ENCODE measurements at places on chromosomes 16 and 17. TPM values are rescaled to one million over a fixed set of nuclear protein-coding genes. Genes with fewer than 3 reads are reported as not detected.
A peak's percentile ranks its signal among the peaks of the same experiment; 100 is the strongest.

DNA sequence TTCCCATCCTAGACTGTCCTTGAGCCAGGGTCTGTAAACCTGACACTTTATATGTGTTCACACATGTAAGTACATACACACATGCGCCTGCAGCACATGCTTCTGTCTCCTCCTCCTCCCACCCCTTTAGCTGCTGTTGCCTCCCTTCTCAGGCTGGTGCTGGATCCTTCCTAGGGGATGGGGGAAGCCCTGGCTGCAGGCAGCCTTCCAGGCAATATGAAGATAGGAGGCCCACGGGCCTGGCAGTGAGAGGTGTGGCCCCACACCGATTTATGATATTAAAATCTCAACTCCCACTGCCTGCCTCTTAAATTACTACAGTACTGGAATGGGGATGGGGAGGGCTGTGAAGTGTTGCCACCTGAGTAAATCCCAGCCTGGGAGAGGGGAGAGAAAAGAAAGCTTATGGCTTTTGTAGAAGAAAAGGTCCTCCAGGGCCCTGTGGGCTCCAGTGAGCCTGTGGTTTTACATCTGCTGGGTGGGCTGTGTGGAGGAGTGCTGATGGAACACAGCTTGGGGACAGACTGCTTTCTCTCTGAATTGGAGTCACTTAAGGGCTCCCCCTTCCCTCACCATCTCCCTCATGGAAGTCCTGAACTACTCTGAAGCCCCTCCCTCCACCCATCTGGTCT is 990 bp upstream of the WNK4 start:
- H3K36me3 ChIP-seq = peaks cover 47% of the 10 kb centered on the region
- H3K27ac ChIP-seq = no peak overlapping the region
- H3K27me3 ChIP-seq = peaks cover 36% of the 10 kb centered on the region
- H3K4me1 ChIP-seq = peaks cover 17% of the 10 kb centered on the region
- H3K4me3 ChIP-seq = no peak overlapping the region
- DNase-seq = no peak

GRCh38 chr17:27805520-27806146 is 5.3 kb upstream of the NOS2 start:
- DNase-seq = peak; percentile 93
- H3K36me3 ChIP-seq = no peaks in the 10 kb centered on the region
- H3K27me3 ChIP-seq = no peaks in the 10 kb centered on the region
- H3K4me3 ChIP-seq = no peak overlapping the region
- no peak overlapping the region for H3K27ac ChIP-seq
- H3K4me1 ChIP-seq = no peaks in the 10 kb centered on the region

- H3K27me3 ChIP-seq = no peaks in the 10 kb centered on the region
- H3K36me3 ChIP-seq = no peaks in the 10 kb centered on the region
- no peak overlapping the region for H3K4me3 ChIP-seq
Measured at GRCh38 chr17:77364941-77365583, 224.3 kb downstream of the SEC14L1 start.

- H3K27ac ChIP-seq = no peak overlapping the region
- H3K4me3 ChIP-seq = no peak overlapping the region
- no peaks in the 10 kb centered on the region for H3K4me1 ChIP-seq
- H3K27me3 ChIP-seq = no peaks in the 10 kb centered on the region
- DNase-seq = no peak
Measured at GRCh38 chr17:70307430-70308225, 138.3 kb downstream of the KCNJ2 start.

DNA sequence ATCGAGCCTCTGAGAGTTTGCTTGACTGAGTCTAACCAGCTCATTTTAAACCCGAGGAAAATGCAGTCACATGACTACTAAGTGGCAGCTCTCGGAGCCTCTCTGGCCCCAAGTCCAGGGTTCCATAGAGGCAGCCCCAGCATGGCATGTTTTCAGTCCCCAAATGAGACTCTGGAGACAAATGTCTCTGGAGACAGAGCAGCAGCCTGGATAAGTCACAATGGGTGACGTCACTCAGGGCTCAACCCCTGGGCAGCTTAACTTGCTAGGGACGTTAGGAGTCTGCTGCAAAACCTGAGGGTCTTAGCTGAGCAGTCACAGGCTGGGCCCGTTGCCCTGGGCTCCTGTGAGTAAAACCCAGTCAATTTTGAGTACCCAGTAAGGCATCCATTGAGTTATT is 6.9 kb upstream of the STH start:
- no peak for DNase-seq
- no peaks in the 10 kb centered on the region for H3K27me3 ChIP-seq
- H3K36me3 ChIP-seq = no peaks in the 10 kb centered on the region
- no peak overlapping the region for H3K4me3 ChIP-seq
- H3K27ac ChIP-seq = no peak overlapping the region
- no peaks in the 10 kb centered on the region for H3K4me1 ChIP-seq

GRCh38 chr17:81693509-81694210 is 9.5 kb upstream of the MRPL12 start:
- no peak overlapping the region for H3K4me3 ChIP-seq
- H3K27ac ChIP-seq = no peak overlapping the region
- no peaks in the 10 kb centered on the region for H3K36me3 ChIP-seq
- DNase-seq = no peak
- no peaks in the 10 kb centered on the region for H3K27me3 ChIP-seq

DNA sequence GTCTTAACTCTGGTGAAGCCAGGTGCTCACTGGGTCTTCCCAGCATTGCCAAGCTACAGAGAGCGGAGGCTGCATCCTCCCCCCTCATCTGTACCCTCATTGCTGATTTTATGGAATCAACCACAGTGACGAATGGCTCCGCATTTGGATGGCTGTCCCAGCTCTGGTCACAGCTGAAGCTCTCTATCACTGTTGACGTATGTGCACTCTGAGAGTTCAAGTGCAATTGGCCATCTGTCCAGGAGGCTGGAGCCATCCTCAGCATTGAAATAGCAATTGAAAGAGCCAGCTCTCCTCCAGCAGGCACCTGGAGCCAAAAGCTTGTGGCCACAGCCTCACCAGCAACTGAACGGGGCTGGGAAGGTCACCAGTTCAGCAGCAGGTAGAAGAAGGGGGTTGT is 494.1 kb downstream of the TMEM114 start:
- no peak for DNase-seq
- H3K27ac ChIP-seq = no peak overlapping the region
- H3K4me1 ChIP-seq = no peaks in the 10 kb centered on the region
- no peaks in the 10 kb centered on the region for H3K36me3 ChIP-seq

GRCh38 chr16:31286421-31287032 is 26.8 kb downstream of the ITGAM start:
- H3K27ac ChIP-seq = no peak overlapping the region
- no peak overlapping the region for H3K4me3 ChIP-seq
- DNase-seq = no peak
- no peaks in the 10 kb centered on the region for H3K27me3 ChIP-seq
- no peaks in the 10 kb centered on the region for H3K36me3 ChIP-seq

DNA sequence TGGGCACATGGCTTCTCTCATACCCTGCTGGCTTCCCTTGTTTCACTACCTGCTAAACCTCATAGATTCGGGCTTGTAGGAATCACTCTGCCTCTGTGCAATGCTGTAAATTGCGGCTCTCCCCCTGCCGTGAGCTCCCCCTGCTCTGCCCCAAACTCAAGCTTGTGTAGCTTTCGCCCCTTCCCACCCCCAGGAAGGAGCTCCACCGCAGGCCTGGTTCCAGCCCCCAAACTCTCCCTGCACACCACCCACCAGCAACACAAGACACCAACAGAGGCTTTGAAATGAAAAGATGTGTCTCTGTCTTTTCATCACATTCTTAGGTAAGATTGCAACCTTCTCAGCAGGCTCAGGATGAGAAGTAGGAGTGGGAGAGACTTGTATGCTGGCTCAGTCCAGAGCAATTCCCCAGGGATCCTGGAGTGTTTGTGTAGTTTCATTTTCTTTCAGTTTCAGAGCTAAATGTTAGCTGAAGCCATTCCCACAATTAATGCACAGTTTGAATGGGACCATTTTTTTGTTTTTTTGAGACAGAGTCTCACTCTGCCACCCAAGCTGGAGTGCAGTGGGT is 14.2 kb downstream of the CX3CL1 start:
- no peak overlapping the region for H3K4me3 ChIP-seq
- no peaks in the 10 kb centered on the region for H3K36me3 ChIP-seq
- DNase-seq = no peak
- H3K4me1 ChIP-seq = peaks cover 3% of the 10 kb centered on the region

DNA sequence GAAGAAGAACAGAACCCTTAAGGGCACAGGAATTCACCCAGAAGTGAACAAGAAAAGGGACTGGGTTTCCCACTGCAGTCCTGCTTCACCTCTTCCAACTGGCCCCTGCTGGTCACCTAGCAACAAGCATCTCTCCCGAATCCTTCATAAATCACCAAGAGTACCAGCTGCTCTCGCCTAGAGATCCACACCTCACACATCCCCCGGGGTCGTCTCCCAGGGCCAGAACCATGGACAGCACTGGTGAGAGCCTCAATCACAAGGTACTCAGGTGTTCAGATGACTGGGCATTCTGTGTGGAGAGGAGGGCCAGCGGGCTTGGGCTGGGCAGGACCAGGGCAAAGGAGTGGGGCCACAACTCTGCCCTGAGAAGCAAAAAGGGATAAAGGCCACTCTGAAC is 65.9 kb downstream of the CCT6B start:
- no peak overlapping the region for H3K27ac ChIP-seq
- DNase-seq = no peak
- no peak overlapping the region for H3K4me3 ChIP-seq
- no peaks in the 10 kb centered on the region for H3K27me3 ChIP-seq

DNA sequence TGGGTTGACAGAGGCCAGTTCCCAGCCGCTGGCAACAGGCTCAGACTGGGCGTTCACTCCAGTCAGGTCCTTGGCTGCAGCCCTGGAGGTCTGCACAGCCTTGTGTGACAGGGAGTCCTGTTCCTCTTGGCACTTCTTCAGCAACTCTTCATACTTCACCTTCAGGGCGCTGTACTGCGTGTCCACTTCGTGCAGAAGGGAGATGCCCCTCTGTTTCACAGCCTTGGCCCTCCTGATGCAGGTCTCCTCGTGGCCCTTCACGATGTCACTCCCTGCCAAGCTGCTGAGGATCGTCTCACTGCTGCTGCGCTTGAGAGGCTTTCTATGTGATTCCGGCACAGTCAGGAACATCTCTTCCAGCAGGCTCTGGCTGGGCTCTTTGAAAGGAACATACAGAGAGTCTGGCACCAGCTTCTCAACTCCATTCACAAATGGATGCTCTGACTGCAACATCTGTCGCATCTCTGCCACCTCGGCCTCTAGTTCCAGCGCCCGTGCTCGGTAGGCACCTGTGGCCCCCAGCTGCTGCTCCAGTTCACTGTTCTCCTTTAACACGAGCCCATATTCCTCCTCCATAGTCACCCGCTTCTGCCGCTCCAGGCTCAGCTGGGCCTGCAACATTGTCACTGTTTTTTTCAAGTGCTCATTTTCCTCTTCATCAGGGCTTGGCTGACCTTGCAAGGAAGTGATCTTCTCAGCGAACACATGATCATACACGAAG is 27.2 kb downstream of the CDR2 start:
- no peaks in the 10 kb centered on the region for H3K4me1 ChIP-seq
- no peak for DNase-seq
- peaks cover 37% of the 10 kb centered on the region for H3K36me3 ChIP-seq
- H3K27ac ChIP-seq = no peak overlapping the region
- H3K27me3 ChIP-seq = no peaks in the 10 kb centered on the region
- H3K4me3 ChIP-seq = no peak overlapping the region

- H3K36me3 ChIP-seq = peaks cover 65% of the 10 kb centered on the region
- DNase-seq = no peak
- H3K4me1 ChIP-seq = peaks cover 9% of the 10 kb centered on the region
- H3K4me3 ChIP-seq = no peak overlapping the region
Measured at GRCh38 chr16:30982548-30983288, 2.3 kb upstream of the HSD3B7 start.

- H3K4me3 ChIP-seq = no peak overlapping the region
- H3K36me3 ChIP-seq = no peaks in the 10 kb centered on the region
- no peak overlapping the region for H3K27ac ChIP-seq
- H3K4me1 ChIP-seq = no peaks in the 10 kb centered on the region
Measured at GRCh38 chr16:86942151-86943051, 364.1 kb downstream of the FOXL1 start.

DNA sequence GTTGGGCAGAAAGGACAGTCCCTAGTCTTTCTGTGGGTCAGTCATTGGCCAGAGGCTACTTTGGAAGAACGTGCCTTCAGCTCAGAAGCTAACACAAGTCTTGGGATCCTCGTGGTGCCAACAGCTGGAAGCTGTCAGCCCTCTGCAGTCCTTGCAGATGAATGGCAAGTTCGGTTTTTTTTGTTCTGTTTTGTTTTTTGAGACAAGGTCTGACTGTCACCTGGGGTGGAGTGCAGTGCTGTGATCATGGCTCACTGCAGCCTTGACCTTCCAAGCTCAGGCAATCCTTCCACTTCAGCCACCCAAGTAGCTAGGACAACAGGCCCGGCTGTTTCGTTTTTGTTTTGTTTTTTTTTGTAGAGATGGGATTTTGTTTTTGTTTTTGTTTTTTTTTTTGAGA is 149.4 kb downstream of the SPECC1 start:
- H3K27me3 ChIP-seq = no peaks in the 10 kb centered on the region
- no peak overlapping the region for H3K4me3 ChIP-seq
- no peaks in the 10 kb centered on the region for H3K36me3 ChIP-seq
- peak; percentile 32 for DNase-seq

- H3K27ac ChIP-seq = no peak overlapping the region
- no peak overlapping the region for H3K4me3 ChIP-seq
- H3K36me3 ChIP-seq = no peaks in the 10 kb centered on the region
- no peaks in the 10 kb centered on the region for H3K4me1 ChIP-seq
Measured at GRCh38 chr17:47736501-47737495, 3.8 kb downstream of the TBX21 start.

DNA sequence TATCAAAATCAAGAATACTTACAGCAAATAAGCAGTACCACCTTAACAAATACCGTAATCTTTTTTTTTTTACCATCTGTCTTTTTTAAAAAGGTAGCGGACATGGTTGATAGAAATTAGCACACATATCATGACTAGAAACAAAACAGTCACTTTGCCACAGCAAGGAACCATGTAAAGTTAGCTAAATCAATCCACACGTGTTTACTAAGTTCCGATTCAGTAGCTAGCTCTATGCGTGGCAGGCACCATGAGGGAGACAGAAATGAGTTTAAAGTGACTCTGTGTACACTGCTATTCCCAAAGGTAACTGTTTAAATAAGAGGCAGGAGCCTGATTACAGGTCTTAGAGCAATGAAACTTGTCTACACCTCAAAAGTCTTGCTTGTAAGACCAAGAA is 108.6 kb downstream of the XYLT1 start:
- peaks cover 14% of the 10 kb centered on the region for H3K4me1 ChIP-seq
- H3K27me3 ChIP-seq = no peaks in the 10 kb centered on the region
- no peak overlapping the region for H3K27ac ChIP-seq
- H3K36me3 ChIP-seq = no peaks in the 10 kb centered on the region
- no peak overlapping the region for H3K4me3 ChIP-seq
- no peak for DNase-seq

- H3K36me3 ChIP-seq = no peaks in the 10 kb centered on the region
- DNase-seq = peak; percentile 1
- H3K27me3 ChIP-seq = peaks cover 6% of the 10 kb centered on the region
- H3K4me3 ChIP-seq = no peak overlapping the region
Measured at GRCh38 chr17:58271216-58271931, 9.4 kb downstream of the MPO start.

GRCh38 chr17:70774339-70775117 is 605.2 kb downstream of the KCNJ2 start:
- no peaks in the 10 kb centered on the region for H3K36me3 ChIP-seq
- DNase-seq = no peak
- H3K4me3 ChIP-seq = no peak overlapping the region
- H3K4me1 ChIP-seq = no peaks in the 10 kb centered on the region
- no peaks in the 10 kb centered on the region for H3K27me3 ChIP-seq

The OR3A3 gene
- not detected for polyA plus RNA-seq

The ARL5C gene
- polyA plus RNA-seq = not detected

The SSTR5 gene
- polyA plus RNA-seq = not detected

The SYT17 gene
- polyA plus RNA-seq = 4.0 TPM

The SCNN1B gene
- 2.2 TPM for polyA plus RNA-seq

The SLC16A13 gene
- polyA plus RNA-seq = 0.84 TPM

The FOXO3B gene
- 1.0 TPM for polyA plus RNA-seq

The SOX9 gene
- 0.95 TPM for polyA plus RNA-seq

The C1QTNF1 gene
- 147 TPM for polyA plus RNA-seq

The P2RX1 gene
- 0.59 TPM for polyA plus RNA-seq
